Activated naive CD8-positive, alpha-beta T cell treated with anti-CD3 and anti-CD28 coated beads for 36 hours (primary cell): ENCODE measurements at places on chromosomes 5 and 9. TPM values are rescaled to one million over a fixed set of nuclear protein-coding genes. Genes with fewer than 3 reads are reported as not detected.

The CXCL14 gene
- not detected for total RNA-seq

The TMEM252 gene
- not detected for total RNA-seq

The PCDHGA8 gene
- total RNA-seq: not detected

The DNAI1 gene
- total RNA-seq: not detected

The FOXD4L4 gene
- total RNA-seq: not detected

The GNA14 gene
- not detected for total RNA-seq

The HTR1A gene
- not detected for total RNA-seq

The GABRA1 gene
- total RNA-seq: not detected

The MAPKAP1 gene
- 92.2 TPM for total RNA-seq

The FRRS1L gene
- not detected for total RNA-seq

The BNC2 gene
- not detected for total RNA-seq

The FSTL4 gene
- total RNA-seq: 0.29 TPM

The IFNA13 gene
- total RNA-seq: not detected

The CD72 gene
- total RNA-seq: 11.5 TPM

The IL9 gene
- total RNA-seq: not detected

The ADRB2 gene
- 0.23 TPM for total RNA-seq

The RAI14 gene
- total RNA-seq: 9.0 TPM

The PRRX2 gene
- total RNA-seq: 0.66 TPM

GRCh38 chr5:90015584-90016018, 394.0 kb downstream of the CETN3 start:
- H3K27ac ChIP-seq: no peak overlapping the region
- no peak overlapping the region for H3K4me3 ChIP-seq
- H3K36me3 ChIP-seq: no peaks in the 10 kb centered on the region
- no peaks in the 10 kb centered on the region for H3K4me1 ChIP-seq
- no peak for DNase-seq

- no peak for DNase-seq
- H3K4me3 ChIP-seq: no peak overlapping the region
- peaks cover 3% of the 10 kb centered on the region for H3K27me3 ChIP-seq
- no peak overlapping the region for H3K27ac ChIP-seq
Observed at GRCh38 chr5:103393101-103393754, 134.7 kb downstream of the MACIR start.

GRCh38 chr9:77808751-77809081, 160.6 kb upstream of the GNA14 start:
- H3K4me1 ChIP-seq: peaks cover 18% of the 10 kb centered on the region
- H3K27me3 ChIP-seq: no peaks in the 10 kb centered on the region
- H3K4me3 ChIP-seq: no peak overlapping the region

GRCh38 chr5:132459983-132460838, 30.4 kb downstream of the IRF1 start:
- no peaks in the 10 kb centered on the region for H3K27me3 ChIP-seq
- H3K36me3 ChIP-seq: peaks cover 39% of the 10 kb centered on the region
- H3K4me1 ChIP-seq: peaks cover 78% of the 10 kb centered on the region
- peak overlapping the region; percentile 30 for H3K4me3 ChIP-seq
- peak overlapping the region; percentile 90 for H3K27ac ChIP-seq

GRCh38 chr9:100459963-100460362, 13.0 kb upstream of the TMEFF1 start:
- H3K27ac ChIP-seq: no peak overlapping the region
- DNase-seq: no peak
- H3K36me3 ChIP-seq: no peaks in the 10 kb centered on the region
- no peaks in the 10 kb centered on the region for H3K27me3 ChIP-seq

DNA sequence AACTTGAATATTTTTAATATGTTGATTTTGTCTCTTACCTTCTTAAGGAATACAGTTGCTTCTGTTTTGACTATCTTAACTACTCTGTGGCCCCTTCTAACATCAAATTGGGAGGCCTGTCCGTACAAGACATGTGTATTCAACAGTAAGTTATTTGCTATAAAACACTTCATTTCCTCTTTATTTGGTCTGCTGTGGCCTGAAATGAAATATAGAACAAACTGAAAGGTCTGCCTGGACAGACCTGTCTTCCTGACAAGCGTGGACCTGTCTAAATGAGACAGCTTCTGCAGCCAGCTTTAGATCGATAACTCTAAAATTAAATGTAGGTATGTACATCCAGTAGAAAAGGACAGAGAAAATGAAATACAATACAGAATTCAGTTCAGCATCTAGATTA, 2.2 kb upstream of the LPAR1 start:
- peaks cover 9% of the 10 kb centered on the region for H3K4me1 ChIP-seq
- no peak overlapping the region for H3K27ac ChIP-seq
- H3K36me3 ChIP-seq: no peaks in the 10 kb centered on the region
- no peak overlapping the region for H3K4me3 ChIP-seq
- no peak for DNase-seq
- H3K27me3 ChIP-seq: peaks cover 38% of the 10 kb centered on the region

- H3K4me3 ChIP-seq: no peak overlapping the region
- DNase-seq: no peak
- no peaks in the 10 kb centered on the region for H3K36me3 ChIP-seq
- H3K27me3 ChIP-seq: no peaks in the 10 kb centered on the region
Observed at GRCh38 chr9:23695572-23695971, 130.5 kb downstream of the ELAVL2 start.

DNA sequence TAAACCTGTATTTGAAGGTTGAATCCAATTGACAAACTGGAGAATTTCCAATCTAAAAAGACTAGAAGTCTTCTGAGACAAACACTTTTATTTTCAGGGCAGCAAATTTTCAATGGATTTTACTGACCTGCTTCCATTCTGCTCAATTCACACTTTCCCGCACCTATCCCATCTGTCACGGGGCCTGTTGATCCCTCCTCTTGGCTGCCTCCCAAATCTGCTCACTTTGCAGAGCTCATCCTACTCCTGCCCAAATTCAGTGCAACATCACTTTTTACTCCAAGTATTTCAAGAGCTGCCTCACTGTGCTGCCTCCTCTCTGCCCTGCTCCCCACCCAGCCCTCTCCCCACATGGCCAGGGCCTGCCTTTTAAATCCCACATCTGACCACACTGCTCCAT, 35.1 kb downstream of the GOLM1 start:
- H3K36me3 ChIP-seq: peaks cover 2% of the 10 kb centered on the region
- no peaks in the 10 kb centered on the region for H3K4me1 ChIP-seq

GRCh38 chr5:111389390-111390082, 122.8 kb downstream of the STARD4 start:
- H3K27me3 ChIP-seq: no peaks in the 10 kb centered on the region
- H3K36me3 ChIP-seq: peaks cover 45% of the 10 kb centered on the region
- H3K27ac ChIP-seq: peak overlapping the region; percentile 18
- no peak for DNase-seq
- H3K4me3 ChIP-seq: no peak overlapping the region
- H3K4me1 ChIP-seq: peaks cover 18% of the 10 kb centered on the region

- H3K27ac ChIP-seq: no peak overlapping the region
- peaks cover 13% of the 10 kb centered on the region for H3K36me3 ChIP-seq
- H3K4me1 ChIP-seq: no peaks in the 10 kb centered on the region
- DNase-seq: no peak
- no peaks in the 10 kb centered on the region for H3K27me3 ChIP-seq
- no peak overlapping the region for H3K4me3 ChIP-seq
Observed at GRCh38 chr5:151463137-151464029, 16.0 kb downstream of the SLC36A1 start.

- no peaks in the 10 kb centered on the region for H3K27me3 ChIP-seq
- no peak overlapping the region for H3K4me3 ChIP-seq
- no peak for DNase-seq
- no peaks in the 10 kb centered on the region for H3K4me1 ChIP-seq
- no peaks in the 10 kb centered on the region for H3K36me3 ChIP-seq
Observed at GRCh38 chr5:19401032-19401431, 587.0 kb downstream of the CDH18 start.

DNA sequence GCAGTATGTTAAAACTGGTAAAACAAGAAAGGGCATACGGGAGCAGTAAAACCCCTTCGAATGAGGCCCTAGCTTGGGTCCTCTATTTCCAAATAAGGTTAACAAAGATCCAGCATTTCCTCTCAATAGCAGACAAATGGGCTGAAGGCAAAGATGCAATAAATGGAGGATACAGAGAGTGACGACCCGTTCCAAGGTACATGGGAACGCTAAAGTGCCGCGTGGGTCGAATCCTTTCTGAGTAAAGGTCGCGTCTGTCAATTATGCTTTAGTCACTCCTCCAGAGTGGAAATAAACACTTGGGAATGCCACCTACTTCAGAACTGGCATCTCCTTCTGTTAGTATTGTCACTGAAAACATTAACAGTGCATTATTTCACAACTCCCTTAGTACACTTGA, 24.7 kb downstream of the ARL15 start:
- peaks cover 3% of the 10 kb centered on the region for H3K4me1 ChIP-seq
- peaks cover 20% of the 10 kb centered on the region for H3K36me3 ChIP-seq
- DNase-seq: no peak
- no peak overlapping the region for H3K27ac ChIP-seq

DNA sequence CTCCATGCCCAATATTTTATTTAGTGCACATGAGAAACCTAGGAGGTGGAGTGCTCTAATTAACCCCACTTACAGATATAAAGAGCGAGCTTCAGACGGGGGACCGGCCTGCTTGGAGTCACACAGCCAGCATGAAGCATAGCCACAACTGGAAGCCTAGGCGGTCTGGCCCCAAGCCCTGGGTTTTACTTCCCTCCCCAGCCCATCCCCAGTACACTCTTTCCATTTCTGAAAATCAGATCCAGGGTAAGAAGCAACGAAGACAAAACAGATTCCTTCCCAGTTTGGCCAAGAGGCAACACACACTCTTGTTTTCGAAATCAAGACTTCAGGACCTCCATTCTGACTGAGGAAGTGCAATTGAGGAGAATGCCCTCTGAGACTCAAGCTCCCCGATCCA, 27.1 kb downstream of the KCNMB1 start:
- no peaks in the 10 kb centered on the region for H3K27me3 ChIP-seq
- DNase-seq: no peak
- peaks cover 7% of the 10 kb centered on the region for H3K4me1 ChIP-seq
- H3K4me3 ChIP-seq: no peak overlapping the region

- no peaks in the 10 kb centered on the region for H3K27me3 ChIP-seq
- H3K27ac ChIP-seq: no peak overlapping the region
- H3K4me1 ChIP-seq: peaks cover 13% of the 10 kb centered on the region
- H3K36me3 ChIP-seq: peaks cover 6% of the 10 kb centered on the region
- DNase-seq: no peak
Observed at GRCh38 chr5:54545796-54546195, 28.2 kb downstream of the SNX18 start.

- no peak overlapping the region for H3K27ac ChIP-seq
- no peak overlapping the region for H3K4me3 ChIP-seq
- DNase-seq: no peak
- peaks cover 7% of the 10 kb centered on the region for H3K36me3 ChIP-seq
- no peaks in the 10 kb centered on the region for H3K27me3 ChIP-seq
Observed at GRCh38 chr9:95478335-95478734, 38.4 kb downstream of the PTCH1 start.

DNA sequence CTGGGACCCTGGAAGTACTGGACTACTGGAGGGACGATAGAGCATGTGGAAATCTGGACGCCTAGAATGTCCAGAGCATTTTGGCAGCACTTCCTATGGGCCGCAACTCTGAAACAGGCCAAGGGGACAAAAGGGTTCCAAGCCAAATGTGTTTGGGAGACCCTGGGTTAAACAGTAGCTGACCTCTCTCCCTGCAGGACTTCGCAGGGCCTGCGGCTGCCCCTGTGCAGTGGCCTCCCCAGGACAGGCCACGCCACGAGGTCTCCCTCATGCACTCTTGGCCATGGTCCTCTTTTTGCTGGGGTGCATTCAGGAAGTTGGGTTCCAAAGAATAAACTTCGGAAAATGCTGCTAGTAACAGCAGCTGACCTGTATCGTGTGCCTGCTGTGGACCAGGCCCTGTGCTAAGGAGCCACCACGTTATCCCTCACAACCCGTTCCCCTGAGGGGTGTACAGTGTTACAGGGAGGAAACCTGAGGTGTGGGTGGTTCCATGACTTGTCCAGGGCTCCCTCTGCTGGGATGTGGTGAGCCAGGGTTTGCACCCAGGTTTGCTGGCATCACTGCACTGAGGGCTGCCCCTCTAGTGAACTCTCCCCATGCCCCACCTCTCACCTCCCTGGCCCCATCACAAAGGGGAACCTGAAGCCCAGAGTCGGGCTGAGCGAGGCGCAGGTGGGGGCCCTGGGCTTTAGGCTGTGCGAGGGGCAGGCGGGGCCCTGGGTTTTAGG, 79.4 kb downstream of the AMBP start:
- peaks cover 3% of the 10 kb centered on the region for H3K4me1 ChIP-seq
- no peak overlapping the region for H3K27ac ChIP-seq
- no peak overlapping the region for H3K4me3 ChIP-seq
- H3K36me3 ChIP-seq: no peaks in the 10 kb centered on the region
- no peak for DNase-seq

GRCh38 chr5:159244163-159244562, 18.9 kb upstream of the UBLCP1 start:
- no peak overlapping the region for H3K4me3 ChIP-seq
- peaks cover 5% of the 10 kb centered on the region for H3K27me3 ChIP-seq
- no peak for DNase-seq
- no peak overlapping the region for H3K27ac ChIP-seq

DNA sequence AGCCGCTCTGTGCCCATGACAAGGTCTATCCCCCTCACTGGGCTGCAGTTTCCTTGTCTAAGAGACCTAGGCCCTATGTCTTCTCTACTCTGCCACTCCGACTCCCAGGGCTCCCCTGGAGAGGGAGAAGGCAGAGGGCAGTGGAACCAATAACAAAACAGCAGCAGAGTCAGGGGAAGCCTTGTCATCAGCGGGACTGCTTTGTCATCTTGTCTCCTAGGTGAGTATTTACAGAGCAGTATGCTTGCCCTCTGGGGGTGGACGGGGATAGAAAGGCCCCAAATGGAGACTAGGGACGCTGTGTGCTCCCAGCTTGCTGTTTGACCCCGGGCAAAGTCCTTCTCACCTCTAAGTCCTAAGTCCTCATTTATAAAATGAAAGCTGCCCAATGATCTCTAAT, 318.5 kb downstream of the CDK5RAP2 start:
- H3K4me3 ChIP-seq: no peak overlapping the region
- H3K4me1 ChIP-seq: no peaks in the 10 kb centered on the region
- DNase-seq: no peak

- no peak overlapping the region for H3K4me3 ChIP-seq
- no peaks in the 10 kb centered on the region for H3K27me3 ChIP-seq
- no peak overlapping the region for H3K27ac ChIP-seq
- no peaks in the 10 kb centered on the region for H3K36me3 ChIP-seq
Observed at GRCh38 chr5:145293716-145294115, 541.4 kb downstream of the PRELID2 start.
